ENCODE measurements at places on chromosomes 7 and 10.
A peak's percentile ranks its signal among the peaks of the same experiment; 100 is the strongest.

DNA sequence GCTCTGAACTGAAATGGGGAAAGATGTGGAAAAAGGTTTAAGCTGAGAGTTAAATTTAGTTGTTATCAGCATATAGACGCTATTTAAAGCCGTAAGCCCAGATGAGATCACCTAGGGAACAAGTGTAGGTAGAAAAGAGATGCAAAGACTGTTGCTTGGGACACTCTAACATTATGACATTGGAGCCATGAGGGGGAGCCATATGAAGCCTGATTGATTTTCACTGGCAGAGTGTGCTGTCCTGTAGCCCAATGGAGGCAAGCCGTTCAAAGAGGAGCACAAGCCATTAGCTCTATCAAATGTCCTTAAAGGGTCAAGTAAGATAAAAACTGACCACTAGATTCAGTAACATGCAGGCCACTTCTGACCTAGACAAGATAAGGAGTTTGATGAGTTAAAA, 223.3 kb downstream of the TWIST1 start:
- no peaks in the 10 kb centered on the region for H3K27me3 ChIP-seq
- no peak for DNase-seq
- H3K4me1 ChIP-seq, result no peaks in the 10 kb centered on the region
- H3K27ac ChIP-seq, result no peak overlapping the region

GRCh38 chr10:49312246-49312869, 13.4 kb downstream of the C10orf71 start:
- no peaks in the 10 kb centered on the region for H3K36me3 ChIP-seq
- H3K27ac ChIP-seq, result no peak overlapping the region
- no peaks in the 10 kb centered on the region for H3K4me1 ChIP-seq
- no peak overlapping the region for H3K4me3 ChIP-seq
- DNase-seq, result no peak

DNA sequence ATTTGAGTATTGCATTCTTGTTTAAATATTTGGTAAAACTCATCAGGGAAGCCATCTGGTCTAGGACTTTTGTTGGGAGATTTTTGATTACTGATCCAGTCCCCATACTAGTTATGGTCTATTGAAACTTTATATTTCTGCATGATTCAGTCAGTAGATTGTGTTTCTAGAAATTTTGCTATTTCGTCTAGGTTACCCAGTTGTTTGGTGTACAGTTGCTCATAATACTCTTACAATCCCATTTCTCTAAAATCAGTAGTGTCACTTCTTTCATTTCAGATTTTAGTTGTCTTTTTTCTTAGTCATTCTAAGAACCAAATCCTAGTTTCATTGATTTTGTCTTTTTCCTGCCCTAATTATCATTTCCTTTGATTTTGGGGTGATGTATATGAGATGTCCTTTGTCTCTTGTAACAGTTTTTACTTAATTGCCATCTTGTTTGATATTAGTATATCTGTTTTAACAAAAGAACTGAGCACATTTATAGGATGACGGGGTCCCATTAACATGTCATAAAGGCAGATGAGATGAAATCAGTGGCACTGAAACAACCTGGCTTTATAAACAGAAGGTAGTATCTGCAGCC, 7.9 kb downstream of the MALSU1 start:
- no peak for DNase-seq
- no peaks in the 10 kb centered on the region for H3K27me3 ChIP-seq
- H3K36me3 ChIP-seq, result no peaks in the 10 kb centered on the region
- peaks cover 5% of the 10 kb centered on the region for H3K4me1 ChIP-seq
- no peak overlapping the region for H3K4me3 ChIP-seq

DNA sequence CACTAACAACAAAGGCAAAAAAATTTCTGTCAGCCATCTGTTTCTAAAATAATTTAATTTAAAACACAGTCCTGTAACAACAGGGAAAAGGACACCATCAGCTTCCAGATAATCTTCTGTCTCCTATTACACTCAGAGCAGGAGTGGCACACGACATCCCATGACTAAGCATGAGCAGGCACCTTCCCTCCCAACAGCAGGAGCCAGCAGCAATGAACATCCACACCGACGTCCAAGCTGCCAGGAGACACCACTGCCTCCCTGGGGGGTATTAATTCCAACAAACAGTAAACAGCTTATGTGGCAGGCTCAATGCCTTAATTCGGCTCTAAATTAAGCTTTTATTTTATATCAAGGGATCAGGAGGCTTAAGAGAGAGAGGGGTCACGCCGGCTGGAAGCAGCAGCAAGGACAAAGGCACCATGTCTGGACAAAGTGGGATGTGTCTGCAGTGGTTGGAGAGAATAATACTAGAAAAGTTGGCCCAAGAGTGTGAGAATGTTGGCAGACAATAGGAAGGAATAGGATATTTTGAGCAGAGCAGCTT, 45.7 kb downstream of the KIAA1549 start:
- no peaks in the 10 kb centered on the region for H3K36me3 ChIP-seq
- H3K27ac ChIP-seq, result peak overlapping the region; percentile 5
- H3K4me3 ChIP-seq, result no peak overlapping the region
- no peaks in the 10 kb centered on the region for H3K27me3 ChIP-seq
- H3K4me1 ChIP-seq, result no peaks in the 10 kb centered on the region

- DNase-seq, result no peak
- H3K36me3 ChIP-seq, result no peaks in the 10 kb centered on the region
- H3K27me3 ChIP-seq, result no peaks in the 10 kb centered on the region
- no peaks in the 10 kb centered on the region for H3K4me1 ChIP-seq
Measured at GRCh38 chr10:15335508-15335907, 35.6 kb downstream of the FAM171A1 start.

Data from breast epithelium (tissue), 4 donors.